ENCODE measurements at places on chromosomes 5 and 9.

DNA sequence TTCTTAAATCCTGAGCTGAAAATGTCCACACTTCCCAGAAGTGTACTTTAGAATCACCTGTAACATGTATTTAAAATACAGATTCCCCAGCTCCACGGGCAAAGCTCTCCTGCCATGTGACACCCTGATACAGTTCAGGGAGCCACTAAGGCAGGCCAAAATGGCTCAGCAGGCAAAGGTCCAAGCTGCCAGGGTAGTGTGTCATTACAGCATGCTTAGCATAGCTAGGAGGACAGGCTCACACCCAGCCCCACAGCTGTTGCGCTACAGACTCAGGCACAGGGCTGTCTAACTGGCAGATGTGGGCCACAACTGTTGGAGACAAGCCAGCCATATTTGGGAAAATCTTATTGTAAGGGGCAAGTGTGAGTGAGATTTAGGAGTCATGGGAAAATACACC, 73.0 kb downstream of the C9orf85 start:
- DNase-seq: peak; percentile 14

DNA sequence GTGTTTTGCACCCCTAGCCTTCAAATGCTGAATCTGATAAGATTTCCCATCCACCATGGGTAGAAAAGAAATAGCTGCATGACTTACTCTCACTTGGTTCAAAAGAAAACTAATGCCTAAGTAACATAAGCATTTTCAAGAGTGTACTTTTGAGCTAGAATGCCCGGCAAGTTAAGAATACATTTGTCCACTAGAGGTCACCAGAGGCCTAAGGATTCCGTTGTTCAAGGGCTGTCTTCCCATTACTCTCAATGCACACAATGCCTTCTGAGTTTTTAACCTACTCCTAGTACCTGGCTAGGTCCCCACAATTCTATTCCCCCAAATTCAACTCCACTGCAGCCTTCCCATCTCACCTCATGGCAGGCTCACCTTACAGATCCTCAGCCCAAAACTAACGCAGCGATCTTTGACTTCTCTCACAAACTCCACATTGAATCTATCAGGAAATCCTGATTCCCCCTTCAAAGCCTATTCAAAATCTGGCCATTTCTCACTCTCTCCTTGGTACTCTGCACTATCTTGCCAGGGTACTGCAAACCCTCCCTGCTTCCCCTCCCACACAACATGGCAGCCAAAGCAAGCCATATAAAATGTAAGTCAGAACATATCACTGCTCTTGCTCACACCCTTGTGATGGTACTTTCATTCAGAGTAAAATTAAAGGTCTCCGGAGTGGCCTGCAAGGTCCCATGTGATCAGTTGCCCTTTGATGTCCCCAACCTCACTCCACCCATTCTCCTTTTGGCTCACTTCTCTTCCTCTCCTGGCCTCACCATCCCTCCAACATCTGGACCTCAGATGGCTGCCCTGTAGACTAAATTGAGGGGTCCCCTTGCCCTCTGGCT, 13.4 kb downstream of the OXCT1 start:
- DNase-seq: no peak

DNA sequence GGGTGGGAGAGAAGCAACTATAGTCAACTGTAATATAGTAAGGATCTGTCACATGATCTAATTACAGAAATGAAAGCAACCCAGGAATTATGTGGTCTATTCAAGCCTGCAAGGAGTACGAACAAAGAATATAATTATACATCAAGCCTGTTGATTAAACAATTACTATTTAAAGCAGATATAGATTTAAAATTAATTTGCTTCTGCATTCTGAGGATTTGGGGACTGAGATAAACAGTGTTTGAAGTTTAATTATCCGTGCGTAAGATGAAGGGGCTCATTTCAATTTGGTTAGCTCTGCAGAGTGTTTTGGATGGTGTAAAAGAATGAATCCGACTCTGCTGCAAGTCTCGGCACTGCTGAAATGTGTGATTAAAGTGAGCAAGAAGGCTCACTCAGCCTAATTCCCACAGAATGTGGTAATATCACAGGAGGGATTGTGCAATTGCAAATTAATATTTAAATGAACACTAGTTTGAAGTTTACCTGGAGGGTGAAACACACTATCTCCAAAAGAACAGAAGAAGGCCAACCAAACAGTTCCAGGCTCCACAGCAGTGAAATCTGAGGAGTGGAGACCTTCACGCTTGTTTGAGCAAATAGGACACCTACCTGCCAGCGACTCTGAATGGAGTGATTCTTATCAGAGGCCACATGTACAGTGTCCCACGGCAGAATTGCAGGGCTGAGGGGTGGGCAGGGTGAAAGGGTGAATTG, 420.6 kb upstream of the SLC30A5 start:
- DNase-seq: no peak

GRCh38 chr9:134812343-134812673, 68.3 kb upstream of the FCN2 start:
- DNase-seq: no peak

DNA sequence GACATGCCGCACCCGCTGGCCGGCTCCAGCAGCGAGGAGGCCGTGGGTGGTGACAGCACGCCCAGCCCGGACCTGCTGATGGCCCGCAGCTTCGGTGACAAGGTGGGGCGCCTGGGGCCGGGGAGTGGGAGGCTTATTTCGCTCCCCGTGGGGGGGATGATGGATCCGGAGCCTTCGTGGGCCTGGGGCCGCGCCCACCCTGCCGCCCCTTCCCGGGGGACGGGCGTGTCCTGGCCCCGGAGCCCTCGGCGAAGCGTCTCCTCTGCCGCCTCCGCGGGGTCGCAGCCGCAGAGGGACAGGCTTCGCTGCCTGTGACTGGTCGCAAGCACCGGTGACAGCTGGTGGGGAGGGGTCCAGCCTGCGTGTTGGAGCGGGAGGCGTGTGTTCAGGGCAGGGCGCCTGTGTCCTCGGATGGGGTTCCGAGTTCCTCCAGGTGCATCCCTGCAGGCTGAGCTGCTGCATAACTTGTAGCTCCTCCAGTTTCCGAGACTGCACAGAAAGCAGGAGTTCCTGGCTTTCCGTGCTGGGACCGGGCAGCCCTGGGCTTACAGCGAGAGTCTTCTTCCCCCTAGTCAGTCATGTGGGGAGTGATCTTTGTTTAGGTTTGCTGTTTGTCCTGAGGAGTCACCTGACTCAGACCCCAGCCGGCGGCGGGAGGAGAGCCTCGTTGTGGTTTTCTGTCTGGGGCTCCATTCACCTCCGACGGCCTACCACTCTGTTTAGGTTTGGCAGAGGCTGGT, 666 bp downstream of the SNX30 start:
- DNase-seq: no peak

DNA sequence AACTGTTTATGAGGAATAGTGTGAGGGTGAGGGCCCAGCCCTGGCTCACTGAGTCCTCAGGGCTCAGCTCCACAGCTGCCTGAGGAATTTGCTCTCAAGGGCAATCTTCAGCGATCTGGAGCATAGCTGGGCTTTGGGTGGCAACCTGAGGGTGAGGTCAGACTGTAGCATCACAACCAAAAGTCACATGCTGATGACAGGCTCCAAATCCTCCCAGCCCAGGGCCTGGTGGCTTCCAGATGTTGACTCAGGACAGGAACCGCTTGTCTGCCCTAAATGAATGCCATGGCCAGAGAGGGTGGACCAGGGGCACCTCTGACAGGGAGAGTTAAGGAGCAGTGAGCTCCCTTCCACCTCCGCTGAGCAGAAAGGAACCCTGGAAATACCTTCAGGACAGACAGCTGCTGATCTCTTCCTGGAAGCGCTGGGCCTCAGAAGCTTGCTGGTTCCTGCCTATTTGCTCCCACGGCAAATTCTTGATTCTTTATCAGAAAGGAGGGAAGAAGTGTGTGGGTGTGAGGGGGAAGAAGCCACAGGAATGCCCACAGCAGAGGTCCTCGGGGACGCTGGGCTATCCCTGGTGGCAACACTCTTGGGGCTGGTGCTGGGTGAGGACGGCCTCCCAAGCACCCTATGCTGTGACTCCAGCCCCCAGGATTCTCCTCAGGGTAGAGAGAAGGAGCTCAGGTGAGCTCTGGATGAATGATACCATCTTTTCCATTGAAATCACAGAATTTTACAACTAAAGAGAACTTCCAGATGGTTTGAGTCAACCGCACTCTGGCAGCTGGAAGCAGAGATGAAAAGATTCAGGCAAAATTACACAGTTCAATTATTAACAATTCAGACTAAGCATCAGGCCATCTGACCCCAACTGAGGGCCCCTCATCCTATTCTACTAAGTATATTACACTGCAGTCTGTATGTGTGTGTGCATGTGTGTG, 13.8 kb upstream of the CTSL start:
- peak; percentile 49 for DNase-seq

GRCh38 chr9:120933310-120934055, 6.9 kb upstream of the TRAF1 start:
- no peak for DNase-seq

- no peak for DNase-seq
These were observed 141.4 kb downstream of the TMEM38B start for GRCh38 chr9:105835721-105836120.

DNA sequence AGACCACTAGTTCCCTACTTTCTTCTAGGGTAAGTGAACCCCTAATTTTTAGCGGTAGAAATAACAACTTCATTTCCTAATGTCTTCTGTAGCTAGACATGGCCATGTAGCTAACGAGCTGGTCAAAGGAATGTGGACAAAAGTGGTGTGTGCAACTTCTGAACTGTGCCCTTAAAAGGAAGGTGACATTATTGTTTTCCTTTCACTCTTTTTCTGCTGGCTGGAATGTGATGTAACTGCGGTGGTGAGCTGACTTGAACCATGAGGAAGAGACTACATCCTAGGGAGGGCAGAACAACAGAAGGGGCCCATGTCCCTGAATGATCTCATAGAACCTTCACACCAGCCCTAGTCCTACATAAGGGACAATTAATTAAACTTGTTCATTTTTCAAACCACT, 1.3 kb upstream of the SNX2 start:
- DNase-seq: no peak

DNA sequence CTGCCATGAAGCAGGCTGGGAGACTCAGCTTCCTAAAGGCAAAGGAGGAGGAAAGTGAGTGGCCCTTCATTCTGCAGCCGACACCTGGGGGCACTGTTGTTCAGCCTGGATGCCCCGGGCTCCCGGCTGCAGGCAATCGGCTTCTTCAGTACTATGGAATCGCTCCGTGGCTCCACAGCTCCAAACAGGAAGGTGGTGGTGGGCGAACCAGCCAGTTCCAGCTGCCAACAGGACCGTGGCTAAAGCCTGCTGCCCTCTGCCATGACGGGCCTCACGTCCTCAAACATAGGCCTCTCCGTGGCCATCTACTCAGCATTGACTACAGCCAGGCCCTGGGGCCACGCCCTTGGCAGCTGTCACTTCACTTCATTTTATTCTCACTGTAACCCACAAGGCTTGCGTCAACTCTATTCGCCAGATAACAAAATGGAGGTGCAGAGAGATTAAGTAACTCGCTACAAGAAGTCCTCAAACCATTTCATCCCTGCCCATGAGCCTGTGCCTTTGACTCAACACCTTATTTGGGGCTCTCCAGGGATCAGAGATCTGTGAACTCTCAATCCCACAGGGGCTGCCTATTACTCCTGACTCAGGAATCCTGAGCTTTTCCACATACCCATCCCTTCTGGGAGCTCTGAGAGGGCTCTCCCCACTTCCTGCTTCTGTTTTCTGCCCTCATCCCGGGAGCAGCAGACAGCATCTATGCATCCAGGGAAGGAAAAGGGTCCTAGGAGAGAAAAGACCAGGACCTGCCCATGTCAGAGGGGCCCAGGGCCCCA, 38.0 kb downstream of the PAX5 start:
- peak; percentile 11 for DNase-seq

DNA sequence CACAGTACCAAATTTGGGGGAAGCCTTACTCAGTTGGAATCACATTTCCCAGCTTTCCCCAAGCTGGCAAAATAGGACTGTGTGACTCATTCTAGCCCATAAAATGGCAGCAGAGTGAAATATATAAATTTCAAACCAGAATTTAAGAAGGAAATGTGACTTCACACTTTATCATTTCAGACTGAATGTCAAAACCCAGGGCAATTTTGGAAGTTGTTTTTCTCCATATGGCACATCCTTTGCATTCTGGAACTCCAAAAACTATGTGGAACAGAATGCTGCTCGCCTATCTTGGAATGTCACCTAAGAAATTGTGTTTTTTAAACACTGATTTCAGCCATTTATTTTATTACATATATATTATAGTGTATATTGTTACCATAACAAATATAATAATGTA, 424.7 kb upstream of the ST8SIA4 start:
- DNase-seq: no peak

DNA sequence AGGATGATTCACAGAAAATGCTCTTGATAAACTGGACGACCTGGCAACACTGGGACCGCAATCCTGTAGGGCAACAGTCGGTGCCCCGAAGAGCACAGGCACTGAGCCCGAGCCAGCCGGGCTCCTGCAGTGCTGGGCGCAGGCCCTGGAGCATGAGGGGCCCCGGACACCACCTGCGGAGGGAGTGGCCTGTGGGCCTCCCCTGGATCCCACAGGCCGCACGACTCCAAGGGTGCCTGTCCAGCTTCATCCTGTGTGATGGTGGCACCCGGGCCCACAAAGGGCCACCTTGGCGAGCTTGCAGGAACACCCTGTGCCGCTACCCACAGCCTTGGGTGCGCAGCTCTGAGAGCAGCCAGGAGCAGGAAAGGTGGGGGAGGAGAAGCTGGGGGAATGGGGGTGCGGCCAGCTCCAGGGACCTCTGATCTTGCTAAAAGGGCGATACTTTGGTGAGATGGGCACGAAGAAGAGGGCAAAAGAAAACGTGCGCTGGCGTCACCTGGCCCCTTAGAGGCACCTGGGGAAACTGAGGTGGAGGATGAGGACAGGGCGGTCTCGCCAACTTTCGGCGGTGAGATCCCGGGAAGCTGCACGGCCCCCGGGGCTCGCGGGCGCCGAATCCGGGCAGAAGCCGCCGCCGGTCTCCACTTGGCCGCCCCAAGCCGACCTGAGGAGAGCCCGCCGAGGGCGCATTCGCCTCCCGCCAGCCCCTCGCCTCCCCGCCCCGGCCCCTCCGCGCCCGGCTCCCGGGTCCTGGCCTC, 722 bp downstream of the TBC1D9B start:
- DNase-seq: no peak

DNA sequence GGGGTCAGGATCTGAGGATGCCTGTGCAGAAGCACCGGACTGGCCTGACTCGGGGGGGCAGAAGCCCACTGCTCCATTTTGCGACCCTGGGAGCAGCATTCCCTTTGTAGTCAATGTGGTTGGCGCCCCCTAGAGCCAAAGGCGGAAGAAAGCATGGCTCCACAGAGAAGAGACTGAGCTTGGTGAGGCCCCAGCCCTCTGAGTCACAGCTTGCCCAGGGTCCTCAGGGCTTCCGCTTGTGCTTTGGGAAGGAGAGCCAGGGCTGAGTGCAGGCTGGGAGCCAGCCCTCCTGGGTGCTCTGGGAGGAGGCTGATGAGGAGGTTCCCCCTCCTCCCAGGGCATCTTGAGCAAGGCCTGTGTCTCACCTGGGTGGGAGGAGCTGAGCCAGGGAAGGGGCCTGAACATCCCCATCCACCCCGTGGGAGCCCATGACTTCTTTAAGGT, 5.5 kb upstream of the AQP3 start:
- peak; percentile 23 for DNase-seq

DNA sequence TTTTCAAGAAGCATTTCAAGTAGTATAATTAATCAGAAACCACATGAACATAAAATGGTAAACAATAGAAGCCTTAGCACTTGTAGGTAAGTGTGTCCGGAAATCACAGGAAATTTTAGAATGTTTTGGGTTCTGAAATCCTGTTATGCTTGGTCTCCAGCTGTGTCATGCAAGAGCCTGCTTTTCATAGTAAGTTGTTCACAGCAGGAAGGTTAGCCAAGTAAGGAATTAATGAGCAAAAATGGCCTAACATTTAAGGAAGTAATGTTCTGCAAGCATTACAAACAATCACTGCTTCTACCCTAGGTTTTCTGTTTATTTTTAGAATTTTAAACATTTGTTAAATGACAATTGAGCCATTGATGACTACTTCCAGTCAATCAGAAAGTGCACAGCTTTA, 669.5 kb downstream of the SLCO4C1 start:
- no peak for DNase-seq

- DNase-seq: no peak
These were observed 171.0 kb upstream of the IER5L start for GRCh38 chr9:129348890-129349664.

Measured in AG09319 (cell line).